ENCODE measurements at places on chromosomes 13 and 19.

- no peak for DNase-seq
Observed at GRCh38 chr13:75596657-75597182, 39.4 kb upstream of the LMO7 start.

GRCh38 chr19:58123354-58123753 lies 25.3 kb upstream of the ZSCAN18 start:
- no peak for DNase-seq

GRCh38 chr13:38518328-38518727 lies 168.5 kb upstream of the FREM2 start:
- no peak for DNase-seq

DNA sequence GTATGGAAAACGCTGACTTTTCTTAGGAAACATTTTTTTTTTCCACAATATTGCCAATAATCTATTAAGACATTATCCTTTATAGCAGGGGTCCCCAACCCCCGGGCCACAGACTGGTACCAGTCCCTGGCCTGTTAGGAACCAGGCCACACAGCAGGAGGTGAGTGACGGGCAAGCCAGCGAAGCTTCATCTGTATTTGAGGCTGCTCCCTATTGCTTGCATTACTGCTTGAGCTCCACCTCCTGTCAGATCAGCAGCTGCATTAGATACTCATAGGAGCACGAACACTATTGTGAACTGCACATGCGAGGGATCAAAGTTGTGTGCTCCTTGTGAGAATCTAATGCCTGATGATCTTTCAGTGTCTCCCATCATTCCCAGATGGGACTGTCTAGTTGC lies 793.7 kb downstream of the SLITRK5 start:
- no peak for DNase-seq

GRCh38 chr13:89066868-89067466 lies 1395.8 kb downstream of the SLITRK5 start:
- no peak for DNase-seq

GRCh38 chr13:87094646-87095045 lies 576.5 kb upstream of the SLITRK5 start:
- DNase-seq = no peak

DNA sequence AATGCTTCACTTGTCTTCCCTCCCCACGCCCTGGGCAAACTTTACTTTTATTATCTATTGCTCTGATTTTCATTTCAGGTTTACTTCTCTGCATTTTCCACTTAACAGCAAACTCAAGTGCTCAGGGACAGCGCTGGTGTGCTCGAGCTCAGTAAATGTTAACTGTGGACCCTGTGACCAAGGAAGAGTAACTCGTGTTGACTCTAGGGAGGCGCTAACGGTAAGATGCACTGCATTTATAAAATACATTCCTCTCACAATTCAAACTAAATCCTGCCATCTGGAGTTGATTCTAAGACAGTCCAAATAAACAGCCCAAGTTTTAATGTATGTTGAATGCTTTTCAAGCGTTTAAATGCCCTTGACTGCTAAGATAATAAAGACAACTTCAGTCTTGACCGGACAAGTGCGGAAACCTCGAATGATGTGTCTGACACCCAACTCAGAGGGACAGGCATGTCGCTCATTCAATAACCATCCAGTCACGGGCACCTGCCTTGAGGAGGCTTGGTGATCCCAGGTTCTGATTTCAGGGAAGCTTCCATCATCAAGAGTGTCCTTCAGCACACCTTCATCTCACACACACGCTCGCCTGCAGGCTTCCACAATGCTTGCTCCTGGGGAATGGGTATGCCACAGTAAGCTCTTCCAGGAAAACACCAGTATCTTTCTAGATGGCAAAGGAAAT lies 93.2 kb downstream of the STK24 start:
- no peak for DNase-seq

GRCh38 chr13:113526466-113527220 lies 36.1 kb upstream of the DCUN1D2 start:
- DNase-seq = no peak

GRCh38 chr19:5434970-5435641 lies 20.1 kb upstream of the ZNRF4 start:
- no peak for DNase-seq

GRCh38 chr19:18097217-18097992 lies at the start of gene MAST3:
TSS of gene MAST3 (plus strand) at chr19:18097778. CDS start at chr19:18097793, 15 bp downstream.
- no peak for DNase-seq

- no peak for DNase-seq
Observed at GRCh38 chr19:2646866-2647535, 55.5 kb downstream of the GNG7 start.

- DNase-seq = no peak
Observed at GRCh38 chr19:45419396-45419795, 4.3 kb downstream of the ERCC1 start.

DNA sequence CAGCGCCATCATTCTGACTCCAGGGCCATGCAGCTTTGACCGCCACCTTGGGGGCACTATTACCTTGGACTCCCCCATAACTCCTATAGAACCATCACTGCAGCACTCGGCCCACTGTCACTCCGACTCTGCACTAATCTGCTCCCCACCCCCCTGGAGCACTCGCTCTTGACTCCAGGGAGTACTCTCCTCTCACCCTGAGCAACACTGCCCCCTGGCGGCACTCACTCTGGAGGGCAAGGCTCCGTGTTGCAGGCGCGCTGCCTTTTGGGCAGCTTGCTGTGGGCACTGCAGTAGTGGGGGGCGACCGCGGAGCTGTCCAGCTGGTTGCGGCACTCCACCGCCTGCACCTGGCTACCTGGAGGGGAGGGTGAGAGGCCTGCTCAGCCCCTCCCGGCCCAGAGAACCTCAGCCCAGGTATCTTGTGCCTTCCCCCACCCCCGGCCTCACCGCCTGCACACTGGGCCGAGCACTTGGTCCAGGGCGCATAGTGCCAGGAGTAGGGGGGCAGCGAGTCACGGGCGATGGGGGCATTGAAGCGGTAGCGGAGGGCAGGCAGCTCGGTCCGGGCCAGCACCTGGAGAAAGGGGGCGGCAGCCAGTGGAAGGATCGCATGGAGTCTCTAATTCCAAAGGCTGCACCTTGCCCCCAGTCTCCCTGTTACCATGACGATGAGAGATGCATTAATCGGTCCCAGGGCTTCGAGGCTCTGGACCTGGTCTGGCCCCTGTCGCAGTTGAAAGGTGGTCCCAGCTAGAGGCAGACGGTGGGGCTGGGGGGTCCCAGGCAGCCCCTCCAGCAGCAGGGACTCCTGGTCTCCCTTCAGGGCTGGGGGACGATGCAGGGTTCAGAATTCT lies 8.9 kb upstream of the MYO1F start:
- DNase-seq = no peak

- DNase-seq = no peak
Observed at GRCh38 chr13:111577956-111578605, 257.6 kb downstream of the TEX29 start.

GRCh38 chr13:32142956-32143375 lies 111.4 kb downstream of the FRY start:
- DNase-seq = no peak

- no peak for DNase-seq
Observed at GRCh38 chr19:33771384-33772101, 25.1 kb upstream of the KCTD15 start.

DNA sequence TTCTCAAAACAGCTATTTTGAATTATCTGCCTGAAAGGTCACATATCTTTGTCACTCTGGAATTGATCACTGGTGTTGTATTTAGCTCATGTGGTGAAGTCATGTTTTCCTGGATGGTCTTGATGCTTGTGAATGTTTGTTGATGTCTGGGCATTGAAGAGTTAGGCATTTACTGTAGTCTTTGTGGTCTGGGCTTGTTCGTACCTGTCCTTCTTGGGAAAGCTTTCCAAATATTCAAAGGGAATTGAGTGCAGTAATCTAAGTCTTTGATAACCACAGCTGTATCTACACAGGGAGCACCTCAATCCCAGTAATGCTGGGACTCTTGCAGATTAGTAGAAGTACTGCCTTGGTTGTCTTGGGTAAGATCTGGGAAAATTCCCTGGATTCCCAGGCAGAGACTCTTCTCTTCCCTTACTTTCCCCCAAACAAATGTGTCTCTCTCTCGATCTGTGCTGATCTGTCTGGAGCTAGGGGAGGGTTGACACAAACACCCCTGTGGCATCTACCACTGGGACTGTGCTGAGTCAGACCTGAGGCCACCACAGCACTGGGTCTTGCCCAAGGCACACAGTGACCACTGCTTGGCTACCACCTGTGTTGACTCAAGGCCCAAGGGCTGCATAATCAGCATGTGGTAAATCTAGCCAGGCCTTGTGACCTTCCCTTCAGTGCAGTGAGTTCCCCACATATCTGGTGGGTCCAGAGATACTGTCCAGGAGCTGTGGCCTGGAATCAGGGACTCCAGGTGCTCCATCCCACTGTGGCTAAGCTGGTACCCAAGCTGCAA lies 5.5 kb upstream of the CYP4F3 start:
- DNase-seq = no peak

DNA sequence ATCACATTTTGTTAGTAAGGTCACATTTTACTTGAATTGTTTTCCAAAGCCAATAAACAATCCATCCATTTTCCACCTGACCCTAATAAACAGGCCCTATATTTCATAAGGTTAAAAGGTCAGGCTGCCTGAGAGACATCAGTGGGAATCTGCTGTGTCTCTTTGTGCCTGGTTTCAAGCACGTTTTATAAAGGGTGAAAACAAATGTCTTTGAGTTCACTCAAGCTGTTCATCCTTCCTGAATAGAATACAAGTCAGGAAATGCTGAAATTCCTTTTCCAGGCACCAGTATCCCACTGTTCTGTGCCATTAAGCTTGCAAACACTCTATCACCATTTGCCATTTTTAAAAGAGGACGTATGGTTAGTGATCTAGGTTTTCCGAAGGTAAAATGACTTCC lies 67.5 kb upstream of the SPATA13 start:
- DNase-seq = no peak

GRCh38 chr19:36215276-36216123 lies 594 bp downstream of the ZNF146 start:
- no peak for DNase-seq

GRCh38 chr13:75197803-75198202 lies 284.2 kb downstream of the TBC1D4 start:
- DNase-seq = no peak

DNA sequence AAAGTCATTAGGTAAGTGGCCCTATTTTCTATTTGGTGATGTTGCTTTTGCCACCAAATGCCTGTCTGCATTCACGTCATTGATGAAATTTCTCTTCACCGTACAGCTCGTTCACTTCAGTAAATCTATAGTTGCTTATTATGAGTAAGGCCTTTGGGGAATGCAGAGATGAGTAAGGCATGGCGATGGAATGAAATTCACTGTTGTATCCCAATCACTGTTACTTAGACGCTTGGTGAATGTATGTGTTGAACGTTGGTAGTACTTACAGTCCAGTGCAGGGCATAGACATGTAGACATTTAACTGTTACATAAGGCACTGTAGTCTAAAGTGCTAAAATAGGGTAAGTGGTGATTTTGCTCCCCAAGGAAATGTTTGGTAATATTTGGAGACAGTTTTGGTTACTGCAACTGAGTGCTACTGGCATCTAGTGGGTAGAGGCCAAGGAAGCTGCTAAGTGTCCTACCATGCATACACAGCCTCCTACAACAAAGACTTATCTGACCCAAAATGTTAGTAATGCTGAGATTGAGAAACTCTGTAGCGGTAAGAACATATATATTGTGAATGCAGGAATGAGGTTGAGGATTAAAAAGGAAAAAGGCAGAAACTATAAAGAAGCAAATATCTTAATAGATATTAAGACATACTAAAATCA lies 5.8 kb downstream of the AKAP11 start:
- DNase-seq = no peak

DNA sequence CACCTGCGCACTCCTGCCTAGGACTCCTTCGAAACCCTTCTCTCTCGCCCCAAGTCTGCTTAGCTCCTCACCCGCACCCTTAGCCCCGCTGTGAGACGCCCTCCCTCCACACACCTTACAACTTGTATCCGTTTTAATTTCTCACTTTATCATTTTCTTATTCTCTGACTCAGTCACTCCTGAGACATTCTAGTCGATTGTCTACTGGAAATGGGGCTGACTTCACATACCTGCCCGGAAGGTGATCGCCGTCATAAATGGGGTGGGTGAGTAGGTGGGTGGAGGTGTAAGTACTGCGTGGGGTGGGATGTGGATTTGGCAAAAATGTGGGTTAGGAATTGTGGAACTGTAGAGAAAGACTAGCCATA lies 714 bp downstream of the NDFIP2 start:
- DNase-seq = no peak

GRCh38 chr19:20928371-20928770 lies 5.3 kb downstream of the ZNF85 start:
- no peak for DNase-seq

DNA sequence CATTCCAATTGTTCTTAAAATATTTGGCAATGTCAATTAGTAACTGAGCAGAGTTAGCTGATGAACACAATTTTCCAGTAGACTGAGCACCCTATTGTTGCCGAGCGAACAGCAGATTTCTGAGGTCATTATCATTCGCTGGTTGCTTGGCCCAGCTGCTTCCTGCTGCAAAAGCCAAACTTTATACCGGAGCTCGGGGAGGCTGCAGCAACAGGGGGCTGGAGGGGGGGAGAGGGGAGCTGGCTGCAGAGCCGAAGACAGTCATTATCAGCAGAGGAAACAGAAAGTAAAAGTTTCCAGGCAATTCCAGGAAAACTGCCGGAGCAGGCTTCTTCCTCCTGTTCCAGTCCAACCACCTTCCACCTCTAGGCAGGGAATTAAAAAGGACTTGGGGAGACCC lies 77.9 kb downstream of the ZNF536 start:
- no peak for DNase-seq

DNA sequence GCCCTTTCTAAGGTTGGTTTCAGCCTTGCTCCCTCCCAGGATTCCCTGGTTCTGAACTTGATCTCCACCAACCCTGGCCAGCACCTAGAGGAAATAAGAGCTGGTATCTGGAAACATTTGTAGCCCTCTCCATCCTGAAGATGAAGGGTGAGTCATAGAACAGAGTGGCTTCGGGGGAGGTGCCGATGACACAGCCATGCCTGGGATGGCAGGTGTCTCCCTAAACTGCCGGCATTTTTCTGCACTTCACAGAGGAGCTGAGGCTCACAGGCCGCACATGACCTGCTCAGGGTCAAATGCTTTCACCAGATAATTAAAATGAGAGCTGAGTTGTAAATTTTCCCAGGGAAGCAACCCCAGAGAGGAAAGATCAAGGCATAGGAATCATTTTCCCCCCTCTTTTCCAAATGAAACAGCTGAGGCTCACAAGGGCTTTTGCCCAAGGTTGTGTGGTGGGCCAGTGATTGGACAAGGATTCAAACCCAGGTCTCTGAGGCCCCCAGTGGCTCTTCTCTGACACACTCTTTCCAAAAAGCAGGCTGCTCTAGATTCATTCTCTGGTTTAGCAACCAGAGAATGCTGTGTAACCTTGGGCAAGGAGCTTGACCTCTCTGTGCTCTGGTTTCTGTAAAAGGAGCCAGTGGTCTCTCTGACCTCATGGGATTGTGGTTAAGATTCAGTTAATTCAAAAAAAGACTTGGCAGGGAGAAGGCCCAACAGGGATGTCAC lies 1.2 kb upstream of the SLC25A42 start:
- DNase-seq = no peak
